ENCODE measurements at places on chromosomes 1 and 21.

DNA sequence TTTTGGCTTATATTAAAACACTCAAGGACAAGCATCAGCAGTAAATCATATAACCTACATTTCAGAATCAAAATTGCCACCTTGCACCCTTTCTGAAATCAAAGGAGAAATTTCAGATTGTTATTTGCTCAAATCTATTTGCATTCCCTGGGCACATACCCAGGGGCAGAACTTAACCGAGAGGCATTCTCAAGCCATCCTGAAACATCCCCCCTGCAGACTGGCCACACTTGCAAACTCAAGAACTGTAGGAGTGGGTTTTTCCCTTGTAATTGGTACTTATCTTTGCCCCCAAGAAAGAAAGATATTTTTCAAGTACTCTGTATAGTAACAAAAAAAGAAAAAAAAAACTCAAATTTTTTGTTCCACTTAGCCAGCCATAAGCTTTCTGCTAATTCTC, 213.6 kb upstream of the ESRRG start:
- DNase-seq: no peak

GRCh38 chr1:215835951-215836350, 268.8 kb downstream of the KCTD3 start:
- DNase-seq: no peak

- DNase-seq: no peak
Observed at GRCh38 chr1:60664086-60664625, 418.2 kb upstream of the NFIA start.

- peak; percentile 63 for DNase-seq
Observed at GRCh38 chr1:78145105-78145580, 99.4 kb downstream of the GIPC2 start.

GRCh38 chr1:97063532-97063931, 341.9 kb downstream of the PTBP2 start:
- no peak for DNase-seq

GRCh38 chr1:239126884-239127283, 259.5 kb upstream of the CHRM3 start:
- DNase-seq: peak; percentile 12

DNA sequence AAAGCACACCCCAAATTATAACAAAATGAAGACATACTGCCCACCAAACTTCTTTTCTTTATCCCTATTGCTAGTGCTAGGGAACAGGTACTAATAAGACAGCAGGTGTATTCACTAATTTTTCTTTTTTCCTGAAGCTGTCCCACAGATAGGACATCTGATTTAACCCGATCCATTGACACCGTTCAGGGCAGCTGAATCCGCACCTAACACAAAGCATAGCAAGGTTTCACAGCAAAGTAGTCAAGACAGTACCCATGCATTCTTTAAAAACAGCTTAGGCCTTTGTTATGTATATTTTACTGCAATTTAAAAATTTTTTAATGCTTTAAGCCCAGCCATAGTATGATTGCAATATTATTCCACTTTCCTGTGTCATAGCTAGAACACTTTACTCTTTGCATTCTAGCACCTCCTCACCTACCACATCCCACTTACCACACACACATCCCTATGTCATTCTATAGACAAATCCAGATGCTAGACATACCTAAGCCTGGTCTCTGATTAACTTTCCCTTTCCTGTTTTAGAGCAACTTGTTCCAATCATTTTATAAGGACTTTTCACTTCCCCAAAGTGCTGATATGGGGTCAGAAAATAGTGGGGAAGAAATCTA, 40.4 kb downstream of the GATAD2B start:
- DNase-seq: no peak

DNA sequence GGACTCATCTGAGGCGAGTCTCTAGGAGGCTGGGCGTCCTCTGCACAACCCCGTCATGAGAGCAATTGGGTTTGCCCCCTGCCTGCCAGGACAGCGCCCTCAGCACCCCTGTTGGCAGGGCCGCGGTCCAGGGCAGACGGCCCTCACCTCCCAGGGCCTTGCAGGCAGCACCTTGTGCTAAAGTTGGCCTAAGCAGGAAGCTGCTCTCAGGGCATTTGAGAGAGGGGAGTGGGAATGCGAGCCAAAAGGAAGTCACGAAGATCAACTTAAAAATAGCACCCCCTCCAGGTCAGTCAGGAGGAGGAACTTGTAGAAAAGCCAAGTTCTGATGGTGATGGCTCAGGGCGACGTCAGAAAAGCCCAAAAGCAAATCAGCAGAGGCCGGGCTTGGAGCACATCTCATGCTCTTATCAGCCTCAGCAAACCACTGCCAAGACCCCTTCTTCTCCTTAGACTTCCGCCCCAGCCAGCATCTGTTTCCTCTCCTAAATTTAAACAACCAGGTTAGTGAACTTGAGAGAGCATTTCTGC, 12.6 kb upstream of the ADORA3 start:
- peak; percentile 35 for DNase-seq
